ENCODE measurements at places on chromosomes 3 and 15.
A peak's percentile ranks its signal among the peaks of the same experiment; 100 is the strongest.

DNA sequence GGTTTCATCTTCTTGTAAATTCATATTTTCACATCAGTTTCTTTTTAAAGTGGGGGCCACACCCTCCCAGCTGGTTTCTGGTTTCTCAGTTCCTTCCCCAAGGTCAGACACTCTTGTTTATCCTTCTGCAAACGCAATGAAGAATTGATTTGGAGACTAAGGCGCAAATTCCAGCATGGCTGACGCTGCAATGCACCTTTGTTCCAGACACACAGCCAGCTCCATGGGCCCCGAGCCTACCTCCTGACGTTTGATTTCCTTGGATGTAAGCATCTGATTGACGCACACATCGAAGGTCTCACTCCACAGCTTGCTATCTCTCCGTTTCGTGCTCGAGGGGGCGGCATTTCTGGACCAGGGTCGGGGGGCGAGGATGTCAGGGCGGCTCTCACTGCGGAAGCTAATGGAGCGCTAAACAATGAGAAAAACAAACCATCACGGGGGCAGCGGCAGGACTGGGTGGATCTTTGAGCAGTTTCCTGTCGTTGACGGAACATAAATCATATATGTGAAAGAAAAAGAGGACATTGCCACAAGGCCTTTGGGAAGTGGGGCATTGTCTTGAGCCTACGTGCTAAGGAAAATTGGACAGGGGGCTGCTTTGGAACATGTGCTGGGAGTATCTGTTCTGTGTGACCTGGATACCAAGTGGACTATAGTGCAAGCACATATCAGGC is 46.9 kb downstream of the ARHGEF3 start:
- no peaks in the 10 kb centered on the region for H3K4me1 ChIP-seq
- no peaks in the 10 kb centered on the region for H3K36me3 ChIP-seq
- H3K27me3 ChIP-seq, result no peaks in the 10 kb centered on the region
- DNase-seq, result no peak
- H3K4me3 ChIP-seq, result no peak overlapping the region

- no peak for DNase-seq
- H3K36me3 ChIP-seq, result no peaks in the 10 kb centered on the region
- no peaks in the 10 kb centered on the region for H3K27me3 ChIP-seq
Measured at GRCh38 chr3:156417559-156418132, 137.3 kb downstream of the SSR3 start.

DNA sequence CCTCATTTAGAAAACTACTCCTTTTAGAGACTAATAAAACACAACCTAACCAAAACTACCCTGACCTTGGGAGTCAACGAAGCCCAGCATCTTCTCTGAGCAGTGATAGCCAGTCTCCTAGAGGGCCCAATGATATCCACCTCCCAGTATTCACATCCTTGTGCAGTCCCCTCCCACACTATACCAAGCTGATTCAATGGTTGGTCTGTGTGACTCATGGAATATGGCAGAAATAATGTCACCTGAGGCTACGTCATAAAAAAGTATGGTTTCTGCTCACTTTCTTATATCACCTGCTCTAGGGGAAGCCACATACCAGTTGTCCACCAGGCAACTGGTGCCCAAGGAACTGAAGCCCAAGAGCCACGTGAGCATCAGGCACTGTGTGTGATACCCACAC is 21.4 kb upstream of the USF3 start:
- H3K36me3 ChIP-seq, result peaks cover 6% of the 10 kb centered on the region
- no peaks in the 10 kb centered on the region for H3K27me3 ChIP-seq
- no peak overlapping the region for H3K27ac ChIP-seq
- H3K4me1 ChIP-seq, result no peaks in the 10 kb centered on the region

DNA sequence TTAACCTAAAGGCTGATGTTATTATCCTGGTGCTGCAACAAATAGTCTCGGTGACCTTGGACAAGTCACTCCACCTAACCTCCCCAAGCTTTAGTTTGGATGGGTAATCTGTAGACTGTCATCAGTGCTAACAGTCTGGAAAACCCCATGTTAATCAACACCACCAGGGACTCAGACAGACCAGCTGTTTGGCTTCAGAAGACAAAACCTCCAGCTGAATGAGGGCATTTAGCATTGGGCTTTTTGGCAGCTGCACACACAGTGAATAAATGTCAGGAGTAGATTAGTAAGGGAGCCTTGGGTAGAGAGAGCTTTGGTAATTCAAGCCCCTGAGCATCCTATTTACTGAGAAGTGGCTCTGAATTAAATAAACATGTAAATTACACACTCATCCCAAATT is 24.9 kb upstream of the C3orf80 start:
- H3K4me3 ChIP-seq, result no peak overlapping the region
- H3K27me3 ChIP-seq, result no peaks in the 10 kb centered on the region
- no peaks in the 10 kb centered on the region for H3K36me3 ChIP-seq
- DNase-seq, result no peak

DNA sequence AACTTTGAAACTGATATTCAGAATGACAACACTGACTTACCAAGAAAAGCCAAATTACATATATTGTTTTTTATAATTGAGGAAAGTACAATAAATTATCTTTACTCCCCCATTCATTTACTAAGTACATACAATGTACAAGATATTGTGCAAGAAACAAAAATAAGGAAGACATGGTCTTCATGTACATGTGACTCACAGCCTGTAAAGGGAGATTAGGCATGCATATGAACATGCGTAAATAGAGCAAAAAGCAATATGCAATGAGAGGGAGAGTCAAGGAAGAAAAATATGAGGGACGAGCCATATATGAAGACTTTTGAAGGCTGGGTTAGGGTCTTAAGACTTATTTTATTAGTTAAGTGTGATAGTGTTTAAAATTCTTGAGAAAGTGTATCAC is 258.4 kb downstream of the GBE1 start:
- H3K27me3 ChIP-seq, result no peaks in the 10 kb centered on the region
- H3K4me3 ChIP-seq, result no peak overlapping the region
- H3K27ac ChIP-seq, result no peak overlapping the region
- no peak for DNase-seq
- H3K4me1 ChIP-seq, result no peaks in the 10 kb centered on the region

DNA sequence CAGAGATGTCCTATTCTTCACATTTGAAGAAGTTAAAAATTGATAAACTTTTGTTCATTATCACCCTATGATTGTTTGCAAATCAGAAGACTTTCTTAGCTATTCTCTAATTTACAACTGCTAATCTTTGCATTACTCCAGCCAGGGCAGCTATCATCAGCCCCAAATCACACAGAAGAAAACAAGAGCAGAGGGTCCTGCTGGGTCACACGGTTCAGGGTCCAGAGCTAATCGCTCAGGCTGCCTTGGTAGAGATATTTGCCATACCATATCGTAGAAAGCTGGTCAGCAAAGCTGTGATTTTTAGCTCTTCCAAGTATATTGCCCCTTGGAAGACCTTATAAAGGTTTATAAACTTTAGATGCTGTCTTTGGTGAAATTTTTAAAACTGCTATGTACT is 181.4 kb downstream of the MAGI1 start:
- no peaks in the 10 kb centered on the region for H3K27me3 ChIP-seq
- DNase-seq, result no peak

- H3K27ac ChIP-seq, result no peak overlapping the region
- H3K4me1 ChIP-seq, result peaks cover 2% of the 10 kb centered on the region
- H3K4me3 ChIP-seq, result no peak overlapping the region
- no peak for DNase-seq
- peaks cover 8% of the 10 kb centered on the region for H3K36me3 ChIP-seq
Measured at GRCh38 chr3:58082047-58082446, 73.8 kb downstream of the FLNB start.

DNA sequence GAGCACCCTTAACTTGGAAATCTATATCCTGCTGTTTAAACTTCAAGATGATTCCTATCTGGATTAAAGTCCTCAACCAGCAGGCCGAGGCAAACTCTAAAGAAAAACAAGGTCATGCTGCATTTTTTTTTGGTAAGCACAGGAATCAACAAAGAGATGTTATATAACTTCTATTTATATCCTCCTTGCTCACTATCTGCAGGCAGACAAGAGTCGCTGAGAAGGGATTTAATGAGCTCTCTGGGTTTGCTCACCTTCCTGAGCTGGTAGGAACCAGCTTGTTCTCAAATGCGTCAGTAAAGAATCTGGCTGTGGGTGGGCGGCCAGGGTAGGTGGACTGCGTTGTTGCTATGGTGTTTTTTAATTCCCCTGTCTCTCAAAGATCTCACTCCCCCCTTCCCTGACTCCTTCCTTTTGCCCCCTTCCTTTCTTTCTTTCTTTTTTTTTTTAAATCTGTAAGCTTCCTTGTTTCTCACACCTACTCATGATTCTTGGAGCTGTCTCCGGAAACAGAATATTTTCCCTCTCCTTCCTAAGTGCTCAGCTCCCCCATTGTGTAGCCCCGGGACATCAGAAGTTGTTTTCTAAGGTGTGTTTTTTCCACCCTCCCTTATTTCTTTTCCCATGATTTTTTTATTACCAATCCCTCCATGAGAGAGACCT is 228.8 kb upstream of the BHLHE40 start:
- no peaks in the 10 kb centered on the region for H3K4me1 ChIP-seq
- no peak for DNase-seq
- no peak overlapping the region for H3K4me3 ChIP-seq
- no peak overlapping the region for H3K27ac ChIP-seq

DNA sequence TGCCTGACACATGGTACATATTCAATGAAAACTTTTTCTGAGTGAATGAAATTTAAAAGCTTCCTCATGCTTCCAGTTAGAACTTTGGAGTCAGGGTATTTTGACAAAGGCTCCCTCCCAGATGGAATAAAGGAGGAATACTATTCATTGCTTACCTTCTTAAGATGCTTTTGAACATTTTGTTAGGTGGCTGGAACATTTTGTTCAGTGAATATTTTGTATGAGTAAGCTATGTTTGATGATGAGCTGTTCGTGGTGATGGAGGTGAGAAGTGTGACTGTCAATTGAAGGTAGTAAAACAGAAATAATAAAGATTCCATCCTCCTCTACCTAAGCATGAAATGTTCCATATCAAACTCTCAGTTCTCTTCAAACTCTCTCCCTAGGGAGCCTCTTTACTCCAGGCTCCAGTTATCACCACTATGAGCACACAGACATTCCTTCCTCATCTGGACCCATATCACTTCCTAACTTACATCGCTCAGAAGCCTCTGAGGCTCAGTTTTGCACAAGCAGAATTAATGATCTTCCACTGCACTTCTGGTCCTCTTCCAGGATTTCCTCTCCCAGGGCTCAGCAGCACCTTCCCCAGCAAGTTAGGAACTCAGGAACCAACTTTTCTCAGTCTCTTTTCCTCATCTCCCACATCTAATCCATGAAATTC is 2.5 kb upstream of the AQP9 start:
- H3K4me1 ChIP-seq, result no peaks in the 10 kb centered on the region
- no peak overlapping the region for H3K4me3 ChIP-seq
- DNase-seq, result no peak
- H3K27ac ChIP-seq, result no peak overlapping the region

- no peaks in the 10 kb centered on the region for H3K36me3 ChIP-seq
- DNase-seq, result no peak
- H3K4me1 ChIP-seq, result no peaks in the 10 kb centered on the region
- no peak overlapping the region for H3K4me3 ChIP-seq
Measured at GRCh38 chr3:194064380-194065332, 71.3 kb upstream of the HES1 start.

DNA sequence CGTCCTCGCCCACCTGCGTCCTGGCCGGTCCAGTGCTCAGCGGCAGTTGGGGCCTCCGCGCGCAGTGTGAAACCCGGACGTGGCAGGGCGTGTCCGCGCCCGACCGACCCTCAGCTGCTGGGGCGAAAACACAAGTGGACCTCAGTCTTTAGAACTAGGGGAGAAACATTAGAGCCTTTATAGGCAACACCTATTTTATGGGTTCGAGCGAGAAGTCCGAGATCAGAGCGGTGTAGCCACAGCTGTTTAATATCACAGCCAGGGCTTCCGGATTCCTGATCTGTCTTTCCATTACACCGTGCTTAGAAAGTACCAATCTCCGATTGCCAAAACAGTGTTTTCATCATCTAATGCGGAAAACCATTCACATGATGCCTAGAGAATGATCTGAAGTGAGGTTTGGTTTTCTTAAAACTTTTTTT is 506 bp downstream of the RAD51 start:
- DNase-seq, result no peak
- H3K4me3 ChIP-seq, result peak overlapping the region; percentile 79
- H3K27me3 ChIP-seq, result no peaks in the 10 kb centered on the region
- no peak overlapping the region for H3K27ac ChIP-seq
- H3K4me1 ChIP-seq, result no peaks in the 10 kb centered on the region
- H3K36me3 ChIP-seq, result peaks cover 5% of the 10 kb centered on the region

- H3K4me1 ChIP-seq, result no peaks in the 10 kb centered on the region
- no peaks in the 10 kb centered on the region for H3K36me3 ChIP-seq
- no peak for DNase-seq
- no peak overlapping the region for H3K27ac ChIP-seq
- H3K4me3 ChIP-seq, result no peak overlapping the region
Measured at GRCh38 chr3:8238432-8238831, 263.2 kb upstream of the LMCD1 start.

GRCh38 chr15:92797168-92798052 is 102.7 kb upstream of the CHD2 start:
- H3K27ac ChIP-seq, result no peak overlapping the region
- H3K36me3 ChIP-seq, result no peaks in the 10 kb centered on the region
- no peaks in the 10 kb centered on the region for H3K27me3 ChIP-seq
- no peak overlapping the region for H3K4me3 ChIP-seq
- DNase-seq, result no peak

DNA sequence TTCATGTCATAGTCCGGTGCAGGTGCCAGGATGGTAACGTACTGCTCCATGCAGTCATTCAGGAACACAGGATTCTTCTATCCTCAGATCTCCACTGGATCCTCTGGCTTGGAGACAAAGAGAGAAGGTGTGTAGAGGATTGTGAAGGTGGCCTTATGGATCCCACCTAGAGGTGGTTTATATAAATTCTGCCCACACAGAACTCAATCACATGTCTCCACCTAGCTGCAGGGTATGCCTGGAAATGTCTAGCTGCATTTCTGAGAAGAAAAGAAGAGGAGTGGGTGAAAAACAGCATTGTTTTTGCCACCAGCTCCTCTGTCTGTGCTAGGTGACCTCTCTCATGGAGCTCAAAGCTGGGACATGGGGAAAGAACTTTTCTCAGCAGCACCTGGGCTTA is 478.7 kb downstream of the PDCD6IP start:
- no peaks in the 10 kb centered on the region for H3K36me3 ChIP-seq
- H3K27ac ChIP-seq, result no peak overlapping the region
- no peak overlapping the region for H3K4me3 ChIP-seq
- no peaks in the 10 kb centered on the region for H3K27me3 ChIP-seq

DNA sequence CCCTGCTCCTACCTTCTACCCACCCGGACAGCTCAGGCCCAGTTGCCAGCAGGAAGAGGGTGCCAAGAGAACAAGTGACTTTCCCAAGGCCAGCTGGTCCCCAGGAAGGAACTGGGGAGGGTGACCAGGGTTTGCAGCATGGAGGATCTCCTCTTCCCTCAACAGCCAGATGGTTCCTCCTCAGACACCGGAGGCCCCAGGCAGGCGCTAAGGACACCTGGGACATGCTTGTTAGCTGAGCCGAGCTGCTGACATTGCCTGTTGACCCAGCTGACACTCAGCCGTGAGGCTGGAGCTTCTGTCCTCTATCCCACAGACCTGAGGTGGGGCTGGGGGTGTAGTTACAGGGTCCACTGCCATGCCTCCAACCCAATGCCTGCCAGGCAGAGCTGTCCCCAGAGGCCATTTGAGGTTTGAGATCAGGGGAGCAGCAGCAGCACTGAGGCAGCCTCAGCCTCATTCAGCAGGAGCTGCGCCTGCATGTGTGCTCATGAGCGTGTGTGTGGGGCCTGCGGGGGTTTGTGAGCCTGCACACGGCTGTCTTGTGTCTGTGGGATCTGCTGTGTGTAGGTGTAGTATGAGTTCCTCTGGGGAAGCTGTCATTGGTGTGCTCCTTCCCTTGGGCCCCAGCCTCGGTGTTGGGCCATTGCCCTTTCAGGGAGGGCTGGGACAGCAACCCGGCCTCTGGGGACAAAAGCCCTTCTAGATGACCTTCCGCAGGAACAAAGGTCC is 7.1 kb downstream of the CPLX3 start:
- DNase-seq, result no peak
- peaks cover 4% of the 10 kb centered on the region for H3K4me1 ChIP-seq
- no peak overlapping the region for H3K4me3 ChIP-seq
- H3K27me3 ChIP-seq, result no peaks in the 10 kb centered on the region
